ENCODE measurements at places on chromosomes 16 and 17.

DNA sequence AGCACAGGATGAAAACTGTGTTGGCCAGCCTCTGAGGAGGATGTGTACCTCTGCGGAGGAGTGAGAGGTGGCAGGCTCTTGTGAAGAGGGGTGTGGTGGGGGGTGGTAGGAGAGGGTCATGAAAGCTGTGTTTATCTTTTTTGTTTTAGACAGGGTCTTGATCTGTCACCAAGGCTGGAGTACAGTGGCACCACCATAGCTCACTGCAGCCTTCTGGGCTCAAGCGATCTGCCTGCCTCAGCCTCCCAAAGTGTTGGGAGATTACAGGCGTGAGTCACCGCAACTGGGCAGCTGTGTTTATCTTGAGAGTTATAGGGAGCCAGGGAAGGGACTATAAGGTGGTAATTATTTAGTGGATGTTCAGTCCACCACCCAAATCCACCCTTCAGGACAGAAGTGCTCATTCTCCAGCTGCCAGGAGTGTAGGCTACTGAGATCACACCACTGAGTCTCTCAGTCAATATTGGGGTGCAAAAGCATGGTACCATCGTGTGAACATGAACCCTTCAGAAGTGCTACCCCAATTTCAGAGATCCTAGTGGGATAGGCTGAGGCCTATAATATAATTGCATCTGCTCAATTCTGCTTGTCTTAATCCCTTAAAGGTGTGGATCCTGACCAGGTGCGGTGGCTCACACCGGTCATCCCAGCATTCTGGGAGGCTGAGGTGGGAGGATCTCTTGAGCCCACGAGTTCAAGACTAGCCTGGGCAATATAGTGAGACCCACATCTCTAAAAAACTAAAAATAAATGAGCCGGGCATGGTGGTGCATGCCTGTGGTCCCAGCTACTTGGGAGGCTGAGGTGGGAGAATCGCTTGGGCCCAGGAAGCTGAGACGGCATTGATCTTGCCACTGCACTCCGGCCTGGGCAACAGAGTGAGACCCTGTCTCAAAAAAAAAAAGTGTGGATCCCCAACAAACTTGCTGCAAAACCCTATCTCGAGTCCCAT is 788 bp upstream of the EXOC3L1 start:
- peak; percentile 52 for DNase-seq

DNA sequence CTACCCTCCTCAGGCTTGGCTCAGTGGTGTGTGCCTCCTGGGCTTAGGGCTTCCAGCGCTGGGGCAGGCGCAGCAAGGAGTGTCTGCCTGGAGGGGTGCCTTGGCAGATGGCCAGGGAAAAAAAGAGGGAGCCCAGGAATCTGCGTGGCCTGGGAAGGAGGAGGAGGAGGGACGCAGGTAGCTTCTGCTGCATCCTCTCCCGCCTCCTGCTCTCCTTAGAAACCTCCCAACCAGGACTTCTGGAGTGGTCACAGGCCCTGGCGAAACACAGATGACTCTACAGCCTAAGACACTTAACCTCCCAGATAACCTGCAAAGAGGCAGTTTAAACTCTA is 7.3 kb upstream of the BCAR1 start:
- DNase-seq = no peak

DNA sequence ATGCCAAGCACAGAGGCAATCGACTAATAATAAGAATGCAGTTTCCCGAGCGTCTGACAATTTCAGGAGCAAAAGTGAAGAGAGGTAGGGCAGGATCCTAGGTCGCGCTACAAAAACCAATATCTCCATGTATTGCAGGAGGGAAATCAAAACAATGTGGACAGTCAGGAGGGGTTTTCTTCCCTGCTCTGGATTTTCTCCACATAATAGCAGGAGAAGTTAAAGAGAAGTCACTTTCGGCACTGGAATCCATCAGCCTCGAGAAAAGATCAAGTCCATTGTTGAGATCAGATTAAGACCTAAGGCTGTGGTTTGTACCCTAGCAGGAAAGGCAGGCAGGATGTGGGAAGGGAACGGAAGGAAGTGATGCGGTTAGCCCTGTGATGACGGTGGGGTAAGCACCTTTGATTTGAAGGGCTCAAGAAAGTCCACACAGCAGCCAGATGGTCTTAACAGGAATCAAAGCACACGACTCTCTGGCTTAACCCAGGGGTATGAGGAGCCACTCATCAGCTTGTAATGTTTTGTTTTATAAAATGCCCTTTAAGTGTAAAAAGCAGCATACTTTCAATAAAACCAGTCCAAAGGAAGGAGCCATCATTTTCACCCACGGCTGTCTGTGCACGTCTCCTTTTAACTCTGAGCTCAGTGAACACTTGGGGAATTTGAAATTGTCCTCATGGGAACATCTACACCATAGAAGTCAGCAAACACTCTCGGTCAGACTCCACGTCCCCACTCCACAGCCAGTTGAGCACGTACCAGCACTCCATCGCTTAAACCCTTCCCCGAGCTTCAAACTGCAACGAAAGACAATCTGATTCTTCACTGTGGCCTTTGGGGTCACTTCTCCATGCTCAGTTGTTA is 15.8 kb upstream of the AKTIP start:
- DNase-seq = peak; percentile 42

GRCh38 chr17:57920916-57921703 is 34.1 kb downstream of the CUEDC1 start:
- DNase-seq = peak; percentile 44

DNA sequence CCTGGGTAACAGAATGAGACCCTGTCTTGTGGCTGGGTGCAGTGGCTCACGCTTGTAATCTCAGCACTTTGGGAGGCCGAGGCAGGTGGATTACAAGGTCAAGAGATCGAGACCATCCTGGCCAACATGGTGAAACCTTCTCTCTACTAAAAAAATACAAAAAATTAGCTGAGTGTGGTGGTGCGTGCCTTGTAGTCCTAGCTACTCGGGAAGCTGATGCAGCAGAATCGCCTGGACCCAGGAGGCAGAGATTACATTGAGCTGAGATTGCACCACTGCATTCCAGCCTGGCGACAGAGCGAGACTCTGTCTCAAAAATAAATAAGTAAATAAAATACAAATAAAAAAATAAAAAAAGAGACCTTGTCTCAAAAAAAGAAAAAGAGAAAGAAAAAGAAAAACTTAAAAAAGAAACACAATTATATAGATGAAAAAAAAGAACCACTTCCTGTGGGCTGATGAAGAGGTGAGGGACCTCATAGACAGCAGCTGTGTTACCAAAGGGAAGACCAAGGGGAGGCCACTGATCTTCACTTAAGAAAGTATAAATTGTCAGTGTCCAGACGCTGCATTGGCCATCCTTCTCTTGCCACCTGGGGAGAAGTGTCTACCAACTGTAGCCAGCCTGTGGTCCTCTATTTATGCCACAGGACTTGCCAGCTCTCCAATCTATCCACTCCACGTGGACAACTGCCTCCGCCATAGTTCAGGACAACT is 24.4 kb upstream of the SMG1 start:
- DNase-seq = no peak

- peak; percentile 84 for DNase-seq
These were observed at the start of the genes C16orf86 and ENKD1 for GRCh38 chr16:67666559-67667452. Gene C16orf86, plus strand, starts transcription at chr16:67666814. Its CDS starts 157 bp downstream, at chr16:67666971. Gene ENKD1, minus strand, starts transcription at chr16:67666750. Its CDS starts 308 bp downstream, at chr16:67666442.

- no peak for DNase-seq
These were observed 2.2 kb upstream of the CRISPLD2 start for GRCh38 chr16:84817613-84818012.

DNA sequence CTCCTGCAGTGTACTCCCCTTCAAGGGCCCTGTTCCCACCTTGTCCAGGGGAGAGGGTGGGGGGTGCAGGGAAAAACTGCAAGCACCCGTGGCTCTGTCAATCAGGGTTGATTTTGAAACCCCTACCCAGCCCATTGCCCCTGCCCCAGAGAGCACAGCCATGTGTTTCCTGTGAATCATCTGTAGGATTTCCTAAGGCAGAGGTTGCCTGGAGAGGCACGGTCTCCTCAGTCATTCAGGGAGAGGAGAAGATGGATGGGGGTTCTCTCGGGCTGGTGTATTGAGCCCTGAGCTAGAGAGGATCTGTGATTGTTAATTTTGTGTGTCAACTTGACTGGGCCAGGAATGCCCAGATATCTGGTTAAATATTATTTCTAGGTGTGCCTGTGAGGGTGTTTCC is 3.5 kb upstream of the AGRP start:
- DNase-seq = no peak

DNA sequence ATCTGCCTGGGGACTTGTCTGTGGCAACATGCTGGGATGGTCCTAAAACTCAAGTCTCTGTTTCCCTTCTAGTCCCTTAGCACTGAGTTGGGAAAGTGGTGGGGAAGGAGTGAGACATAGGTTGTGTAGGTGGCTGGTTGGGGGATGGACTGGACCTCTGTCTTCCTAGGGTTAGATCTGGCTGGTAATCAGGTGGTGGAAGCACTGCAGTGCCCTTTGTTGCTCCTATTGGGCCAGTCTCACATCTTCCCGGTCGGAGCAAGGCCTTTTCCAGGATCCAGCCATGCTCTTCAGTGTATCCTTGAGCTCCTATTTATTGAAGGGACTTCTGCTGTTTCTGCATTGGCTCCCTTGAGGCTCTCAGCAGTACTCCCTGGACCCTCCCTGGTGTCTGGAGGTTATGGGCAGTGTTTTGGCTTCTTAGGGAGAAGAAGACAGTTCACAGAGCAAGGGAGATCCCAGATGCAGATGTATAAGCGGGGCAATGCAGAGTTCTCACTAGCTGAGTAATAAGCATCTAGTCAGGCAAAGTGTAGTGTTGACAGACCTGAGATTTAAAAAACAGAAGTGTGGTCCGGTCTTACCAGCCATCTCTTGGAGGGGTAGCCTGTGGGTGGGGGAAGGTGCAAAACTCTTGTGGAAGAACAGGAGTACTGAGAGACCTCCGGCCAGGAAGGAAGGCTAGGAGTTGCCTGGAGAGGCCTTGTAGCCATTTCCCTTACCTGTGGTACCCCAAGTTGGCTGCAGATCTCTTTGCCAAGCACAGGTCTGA is 1.3 kb upstream of the NUTF2 start:
- no peak for DNase-seq

DNA sequence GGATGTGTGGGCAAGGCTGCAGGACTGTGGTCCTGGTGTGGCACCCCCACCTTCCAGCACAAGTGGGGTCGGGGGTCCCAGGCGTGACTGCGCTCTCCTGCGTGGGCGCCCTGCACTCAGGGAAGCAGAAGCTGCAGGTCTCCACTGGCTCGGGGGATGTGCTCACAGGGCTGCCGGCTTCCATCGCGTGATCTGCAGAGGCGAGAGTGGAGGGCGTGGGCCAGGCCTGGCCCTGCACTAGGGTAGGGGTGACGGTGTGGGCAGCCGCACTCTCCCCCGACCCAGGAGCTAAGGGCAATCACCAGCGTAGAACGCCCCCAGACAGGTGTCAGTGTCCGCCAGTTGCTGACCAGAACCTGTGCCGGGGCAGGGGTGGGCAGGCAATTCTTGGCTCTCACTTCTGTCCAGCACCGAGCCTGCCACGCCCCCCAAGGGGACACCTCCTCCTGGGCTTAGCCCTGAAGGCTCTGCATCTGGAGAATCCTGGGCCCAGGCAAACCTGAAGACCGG is 32.3 kb downstream of the TNFRSF13B start:
- no peak for DNase-seq

- peak; percentile 68 for DNase-seq
These were observed 74.6 kb downstream of the CMC2 start for GRCh38 chr16:80931801-80932707.

DNA sequence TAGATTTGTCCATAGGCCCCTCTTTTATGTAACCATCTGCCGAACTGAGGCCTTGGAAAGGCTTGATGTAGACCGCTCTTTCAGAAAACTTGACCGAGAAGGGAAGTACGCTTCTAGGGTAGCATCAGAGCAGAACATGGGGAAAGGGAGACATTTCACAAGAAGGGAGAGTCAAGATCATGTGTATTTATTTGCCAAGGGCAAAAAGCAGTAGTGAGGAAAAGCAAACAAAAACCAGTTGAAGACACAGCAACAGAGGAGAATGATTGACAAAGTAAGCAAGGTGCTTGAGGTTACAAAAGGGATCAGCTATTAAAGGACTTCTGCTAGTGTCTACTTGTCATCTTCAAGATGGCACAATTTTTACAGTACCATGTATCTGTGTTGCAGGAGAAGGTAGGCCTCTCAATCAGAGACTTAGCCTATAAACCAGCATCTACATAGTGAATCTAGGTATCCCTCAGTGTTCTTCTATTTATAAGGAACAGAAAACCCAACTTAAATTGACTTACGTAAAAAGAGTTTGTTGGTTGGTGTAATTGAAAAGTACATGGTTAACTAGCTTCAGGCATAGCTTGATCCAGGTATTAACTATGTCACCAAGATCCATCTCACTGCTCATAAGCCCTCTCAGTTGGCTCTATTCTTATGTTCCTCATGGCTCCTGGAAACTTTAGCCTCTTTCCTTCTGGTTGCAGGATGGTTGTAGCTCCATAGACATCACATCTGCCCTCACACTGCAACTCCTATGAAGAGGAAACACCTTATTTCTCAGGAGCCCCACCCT is 288.4 kb downstream of the IRX3 start:
- no peak for DNase-seq
